Skeletal muscle cell (primary cell): ENCODE measurements at places on chromosomes 6 and 20.

DNA sequence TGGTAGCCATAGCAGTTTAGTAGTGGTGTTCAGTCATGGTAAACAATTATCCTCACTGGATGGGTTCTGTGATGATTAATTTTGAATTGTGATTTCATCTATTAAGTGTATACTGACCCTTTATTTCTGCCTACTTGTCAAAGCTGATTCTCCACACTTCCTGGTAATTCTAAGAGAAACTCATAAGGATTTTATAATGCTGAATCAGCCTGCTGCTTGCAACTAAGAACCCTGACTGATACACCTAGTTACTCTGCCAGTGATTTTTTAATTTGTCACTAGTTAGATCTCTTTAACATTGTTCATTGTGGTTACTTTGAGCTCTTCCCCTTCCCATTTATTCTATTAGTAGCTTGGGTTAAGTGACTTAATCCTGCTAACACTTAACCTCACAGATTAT, 8.6 kb downstream of the CDC40 start:
- DNase-seq, result no peak

GRCh38 chr6:15430931-15431405, 185.1 kb downstream of the JARID2 start:
- no peak for DNase-seq

DNA sequence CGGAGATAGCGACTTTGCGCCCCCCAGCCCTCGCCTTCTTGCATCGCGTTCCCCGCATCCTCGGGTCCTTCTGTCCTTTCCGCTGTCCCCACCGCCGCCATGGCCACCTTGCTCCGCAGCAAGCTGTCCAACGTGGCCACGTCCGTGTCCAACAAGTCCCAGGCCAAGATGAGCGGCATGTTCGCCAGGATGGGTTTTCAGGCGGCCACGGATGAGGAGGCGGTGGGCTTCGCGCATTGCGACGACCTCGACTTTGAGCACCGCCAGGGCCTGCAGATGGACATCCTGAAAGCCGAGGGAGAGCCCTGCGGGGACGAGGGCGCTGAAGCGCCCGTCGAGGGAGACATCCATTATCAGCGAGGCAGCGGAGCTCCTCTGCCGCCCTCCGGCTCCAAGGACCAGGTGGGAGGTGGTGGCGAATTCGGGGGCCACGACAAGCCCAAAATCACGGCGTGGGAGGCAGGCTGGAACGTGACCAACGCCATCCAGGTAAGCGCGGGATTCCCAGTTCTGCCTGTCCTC, 401 bp downstream of the SLC32A1 start:
- DNase-seq, result no peak

DNA sequence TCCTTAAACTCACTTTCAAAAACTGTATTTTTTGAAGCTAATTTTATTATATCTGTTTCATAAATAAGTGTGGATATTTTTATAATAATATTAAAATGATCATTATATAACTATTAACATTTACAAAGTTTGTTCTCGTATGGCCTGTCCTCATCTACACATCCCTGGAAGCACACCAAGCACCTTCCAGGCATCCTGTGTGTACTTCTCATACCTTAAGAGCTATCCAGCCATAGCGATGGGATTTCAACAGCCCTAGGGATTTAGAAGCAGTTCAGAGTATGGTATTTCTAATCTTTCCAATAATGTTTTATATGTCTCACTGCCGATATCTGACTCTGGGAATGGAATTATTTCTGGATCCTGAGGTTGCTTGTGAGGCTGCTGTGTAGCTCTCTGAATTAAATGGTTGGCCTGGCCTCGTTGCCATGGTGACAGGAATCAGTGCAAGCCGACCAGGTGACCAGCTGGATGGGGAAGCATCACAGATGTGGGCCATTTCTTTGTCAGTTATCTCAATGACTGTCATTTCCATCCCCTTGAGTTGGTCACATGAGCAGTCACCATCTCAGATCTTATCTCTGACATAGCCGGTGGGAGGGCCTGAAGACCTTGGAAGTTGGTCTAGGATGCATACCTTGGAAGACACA, 265.2 kb upstream of the RIN2 start:
- no peak for DNase-seq
